Cardiac fibroblast (primary cell): ENCODE measurements at places on chromosomes 6 and 20.
A peak's percentile ranks its signal among the peaks of the same experiment; 100 is the strongest.

DNA sequence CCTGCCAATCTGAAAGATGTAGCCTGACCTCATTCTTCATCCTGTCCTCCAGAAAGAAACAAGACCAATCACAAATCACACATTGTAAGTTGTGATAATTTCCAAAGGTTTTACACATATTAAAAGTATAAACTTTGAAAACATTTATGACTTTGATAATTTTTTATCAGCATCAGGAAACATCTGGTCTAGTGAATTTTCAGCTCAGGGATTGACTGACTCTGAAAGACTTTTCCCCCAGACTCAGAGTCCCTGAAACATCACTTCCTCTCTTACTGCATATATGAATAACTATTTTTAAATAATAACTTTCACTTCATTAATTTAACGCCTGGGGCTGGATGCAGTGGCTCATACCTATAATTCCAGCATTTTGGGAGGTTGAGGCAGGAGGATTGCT is 48.5 kb upstream of the SSTR4 start:
- no peak for DNase-seq

GRCh38 chr20:2817891-2818595 is 1.9 kb downstream of the TMEM239 start:
- DNase-seq: no peak

DNA sequence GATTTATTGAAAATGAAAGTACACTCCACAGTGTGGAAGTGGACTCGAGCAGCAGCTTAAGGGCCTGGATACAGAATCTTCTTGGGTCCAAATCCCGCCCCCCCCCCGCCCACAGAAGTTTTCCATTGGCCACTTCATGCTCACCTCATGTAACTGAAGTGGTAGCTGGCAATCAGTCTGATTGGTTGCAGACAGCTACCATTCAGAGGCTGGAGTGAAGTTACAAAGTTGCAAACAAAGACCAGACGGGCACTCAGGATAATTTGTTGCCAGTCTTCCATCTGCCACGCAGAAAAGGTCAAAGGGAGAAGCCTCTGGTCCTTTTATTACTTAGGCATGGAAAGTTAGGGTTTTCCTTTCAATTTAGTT is 25.8 kb upstream of the FABP7 start:
- no peak for DNase-seq

GRCh38 chr6:111481836-111482187 is 1.2 kb downstream of the REV3L start:
- no peak for DNase-seq

DNA sequence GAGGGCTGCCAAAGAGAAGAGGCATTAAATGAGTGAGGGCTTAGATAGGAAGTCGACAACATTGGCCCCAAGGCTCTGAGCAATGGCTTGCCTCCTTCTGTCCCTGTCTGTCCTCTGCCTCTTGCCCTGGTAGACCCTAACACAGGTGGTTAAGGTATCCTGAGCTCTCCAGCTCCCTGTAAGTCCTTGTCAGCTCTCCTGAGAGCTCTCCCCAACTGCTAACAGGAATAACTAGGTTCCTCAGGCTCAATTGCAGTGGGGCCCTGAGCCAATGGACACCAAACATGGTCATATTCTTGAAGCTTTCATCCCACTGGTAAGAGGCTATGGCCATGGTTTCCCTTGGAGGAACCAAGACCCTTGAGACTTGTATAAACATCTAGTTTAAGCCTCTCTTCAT is 5.0 kb upstream of the CPNE1 start:
- DNase-seq: no peak

GRCh38 chr20:62224113-62224855 is 4.2 kb upstream of the HRH3 start:
- DNase-seq: no peak

DNA sequence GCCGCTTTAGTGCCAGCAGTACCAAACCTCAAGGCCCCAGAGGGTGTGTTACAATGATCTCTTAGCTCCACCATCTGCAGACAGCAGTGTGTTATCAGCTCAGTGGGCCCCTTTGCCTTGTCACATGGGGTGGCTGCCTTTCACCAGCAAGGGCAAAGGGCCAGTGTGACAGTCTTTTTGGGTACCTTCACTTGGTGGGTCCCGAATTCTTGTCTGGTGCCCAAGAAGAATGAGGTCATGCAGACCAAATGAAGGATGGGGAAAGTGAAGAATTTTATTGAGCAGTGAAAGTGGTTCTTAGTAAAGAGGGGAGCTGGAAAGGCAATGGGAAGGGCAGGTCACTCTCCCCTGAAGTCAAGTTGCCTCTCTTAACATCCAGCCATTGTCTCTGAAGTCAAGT is 2.9 kb upstream of the SMIM28 start:
- no peak for DNase-seq

- DNase-seq: no peak
Measured at GRCh38 chr6:23523771-23524170, 602.2 kb upstream of the NRSN1 start.

DNA sequence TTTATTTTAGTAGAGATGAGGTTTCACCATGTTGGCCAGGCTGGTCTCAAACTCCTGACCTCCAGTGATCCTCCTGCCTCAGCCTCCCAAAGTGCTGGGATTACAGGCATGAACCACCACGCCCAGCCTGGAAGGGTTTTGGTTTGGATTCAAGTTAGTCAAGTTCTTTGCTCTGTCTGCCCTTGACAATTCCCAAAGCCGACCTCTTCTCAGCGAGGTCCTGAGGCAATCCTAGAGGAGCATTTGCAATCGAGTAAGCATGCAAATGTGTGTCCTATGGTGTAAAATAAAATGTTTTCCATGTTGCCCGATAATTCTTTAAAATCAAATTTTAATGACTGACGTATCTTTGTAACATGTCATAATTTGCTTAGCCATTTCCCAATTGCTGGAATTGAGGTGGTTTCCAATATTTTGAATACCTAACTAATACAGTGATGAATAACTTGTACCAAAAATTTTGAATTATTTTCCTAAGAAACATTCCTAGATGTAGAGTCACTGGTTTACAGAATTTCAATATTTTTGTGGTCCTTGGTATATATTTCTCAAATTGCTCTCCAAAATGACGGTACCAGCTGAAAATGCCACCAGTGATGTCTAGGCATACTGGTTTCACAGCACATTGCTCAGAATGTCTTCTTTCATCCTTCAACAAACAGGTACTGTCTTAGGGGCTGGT is 38.7 kb downstream of the GTF2H5 start:
- peak; percentile 64 for DNase-seq

DNA sequence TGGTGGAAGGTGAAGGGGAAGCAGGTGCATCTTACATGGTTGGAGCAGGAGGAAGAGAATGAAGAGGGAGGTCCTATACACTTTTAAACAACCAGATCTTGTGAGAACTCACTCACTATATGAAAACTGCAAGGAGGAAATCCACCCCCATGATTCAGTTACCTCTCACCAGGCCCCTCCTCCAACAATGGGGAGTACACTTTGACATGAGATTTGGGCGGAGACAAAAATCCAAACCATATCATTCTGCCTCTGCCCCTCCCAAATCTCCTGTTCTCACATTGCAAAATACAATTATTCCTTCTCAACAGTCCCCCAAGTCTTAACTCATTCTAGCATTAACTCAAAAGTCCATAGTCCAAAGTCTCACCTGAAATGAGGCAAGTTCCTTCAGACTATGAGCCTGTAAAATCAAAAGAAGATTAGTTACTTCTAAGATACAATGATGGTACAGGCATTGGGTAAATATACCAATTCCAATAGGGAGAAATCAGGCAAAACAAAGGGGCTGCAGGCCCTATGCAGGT is 60.5 kb downstream of the EDN1 start:
- no peak for DNase-seq

DNA sequence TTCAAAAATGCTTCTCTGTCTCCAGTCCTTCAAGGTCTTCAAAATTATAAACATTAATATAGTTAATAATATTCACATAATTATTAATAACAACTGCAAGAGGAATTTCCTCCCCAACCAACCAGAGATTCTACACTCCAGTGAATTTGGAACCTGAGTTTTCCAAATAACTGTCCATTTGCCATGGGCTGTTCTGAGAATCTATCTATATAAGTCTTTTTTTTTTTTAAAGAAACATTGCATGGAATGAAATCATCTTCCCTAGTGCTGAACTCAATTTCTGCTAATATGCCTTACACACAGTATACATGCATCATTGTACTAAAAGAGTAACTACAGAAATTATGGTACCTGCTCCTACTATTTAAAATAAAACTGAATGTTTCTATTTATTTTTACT is 113.9 kb downstream of the SLC22A3 start:
- no peak for DNase-seq

- peak; percentile 38 for DNase-seq
Measured at GRCh38 chr6:52284131-52284459, 447 bp downstream of the MCM3 start.

- no peak for DNase-seq
Measured at GRCh38 chr20:50416269-50417022, 93.7 kb upstream of the PTPN1 start.

DNA sequence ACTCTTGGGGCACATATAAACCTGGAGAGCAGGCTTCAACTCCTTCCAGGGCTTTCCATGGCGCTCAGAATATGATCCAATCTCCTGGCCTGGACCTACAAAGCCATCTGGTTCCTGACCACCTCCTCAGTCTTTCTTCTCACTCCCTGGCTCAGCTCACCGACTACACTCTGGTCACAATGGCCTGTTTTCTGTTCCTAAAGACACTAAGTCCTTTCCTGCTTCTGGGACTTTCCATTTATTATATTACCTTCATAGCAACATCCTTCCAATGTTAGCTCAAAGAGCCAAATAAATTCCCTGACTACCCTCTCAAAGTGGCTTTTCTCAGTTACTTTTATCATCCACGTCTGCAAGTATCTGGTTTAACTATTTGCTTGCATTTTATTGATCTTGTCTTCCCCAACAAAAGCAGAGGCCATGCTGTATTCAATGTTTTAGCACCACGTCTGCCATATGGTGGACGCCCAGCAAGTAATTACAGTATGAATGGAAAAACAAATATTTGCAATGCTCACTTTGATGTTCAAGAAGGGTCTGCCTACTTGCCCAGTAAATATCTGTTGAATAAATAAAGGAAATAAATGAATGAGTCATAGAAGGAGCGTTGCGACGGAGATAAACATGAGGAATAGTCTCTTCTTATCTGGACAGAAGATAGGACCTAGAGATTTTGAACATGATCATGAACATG is 328.4 kb downstream of the ESR1 start:
- no peak for DNase-seq

- no peak for DNase-seq
Measured at GRCh38 chr6:29527126-29527525, 32.4 kb downstream of the UBD start.
